ENCODE measurements at places on chromosomes 4 and X.

DNA sequence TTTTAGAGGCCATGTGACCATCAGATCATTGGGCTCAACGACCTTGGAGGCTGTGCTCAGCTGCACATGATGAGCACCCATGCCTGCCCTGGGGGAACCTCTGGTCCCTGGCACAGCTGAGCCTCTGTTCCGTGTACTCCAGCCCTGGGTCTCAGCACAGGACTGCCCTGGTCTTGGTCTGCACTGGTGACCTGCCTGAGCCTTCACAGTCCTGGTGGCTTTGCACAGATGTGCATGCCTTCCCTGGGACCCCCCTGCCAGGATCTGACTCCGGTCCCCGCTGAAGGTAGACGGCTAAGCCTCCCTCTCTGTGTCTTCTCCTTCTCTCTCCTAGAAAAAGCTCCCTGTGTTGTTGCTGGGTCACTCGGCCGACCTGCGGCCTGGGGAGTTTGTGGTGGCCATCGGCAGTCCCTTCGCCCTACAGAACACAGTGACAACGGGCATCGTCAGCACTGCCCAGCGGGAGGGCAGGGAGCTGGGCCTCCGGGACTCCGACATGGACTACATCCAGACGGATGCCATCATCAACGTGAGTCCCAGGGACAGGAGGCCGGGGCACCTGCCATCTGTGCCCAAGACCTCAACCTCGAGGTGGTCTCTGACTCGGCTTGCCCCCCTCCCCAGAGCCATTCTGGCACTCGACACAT lies 21.6 kb downstream of the HTRA3 start:
- DNase-seq, result no peak

DNA sequence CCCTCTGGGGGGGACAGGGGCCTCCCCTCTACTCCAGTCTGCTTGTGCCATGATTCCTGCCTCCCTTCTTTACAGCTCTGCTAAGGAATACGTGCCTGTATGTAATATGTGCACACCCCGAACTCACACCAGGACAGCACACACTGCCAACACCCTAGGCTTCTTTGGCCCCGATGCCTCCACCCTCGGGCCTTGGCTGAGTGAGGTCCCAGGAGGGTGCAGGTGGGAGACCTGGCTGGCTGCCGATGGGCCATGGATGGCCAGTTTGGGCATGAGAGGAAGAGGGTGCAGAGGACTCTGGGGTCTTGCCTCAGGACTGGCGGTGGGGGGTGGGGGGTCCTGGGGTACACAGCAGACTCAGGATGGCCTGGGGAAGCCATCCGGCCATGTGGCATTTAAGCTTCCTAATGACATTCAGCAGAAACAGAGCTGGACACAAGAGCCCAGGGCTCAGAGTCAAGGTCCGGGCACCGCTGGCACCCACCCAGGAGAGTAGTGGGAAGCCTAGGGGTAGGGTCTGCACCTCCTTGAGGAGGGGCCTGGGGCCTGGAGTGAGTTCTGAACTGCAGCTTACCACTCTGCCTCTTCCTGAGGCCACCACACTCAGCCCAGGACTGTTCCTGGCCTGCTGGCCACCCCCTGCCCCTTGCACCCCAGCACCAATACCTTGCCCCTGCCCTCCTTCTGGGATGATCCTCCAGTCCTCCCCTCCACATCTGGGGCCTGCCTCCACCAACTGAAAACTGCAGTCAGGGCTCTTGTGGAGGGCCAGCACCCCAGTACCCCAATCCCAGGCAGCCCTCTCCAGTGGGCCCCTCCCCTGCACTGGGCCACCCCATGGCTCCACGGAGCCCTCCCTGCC lies 2.1 kb upstream of the PCGF3 start:
- DNase-seq, result no peak

DNA sequence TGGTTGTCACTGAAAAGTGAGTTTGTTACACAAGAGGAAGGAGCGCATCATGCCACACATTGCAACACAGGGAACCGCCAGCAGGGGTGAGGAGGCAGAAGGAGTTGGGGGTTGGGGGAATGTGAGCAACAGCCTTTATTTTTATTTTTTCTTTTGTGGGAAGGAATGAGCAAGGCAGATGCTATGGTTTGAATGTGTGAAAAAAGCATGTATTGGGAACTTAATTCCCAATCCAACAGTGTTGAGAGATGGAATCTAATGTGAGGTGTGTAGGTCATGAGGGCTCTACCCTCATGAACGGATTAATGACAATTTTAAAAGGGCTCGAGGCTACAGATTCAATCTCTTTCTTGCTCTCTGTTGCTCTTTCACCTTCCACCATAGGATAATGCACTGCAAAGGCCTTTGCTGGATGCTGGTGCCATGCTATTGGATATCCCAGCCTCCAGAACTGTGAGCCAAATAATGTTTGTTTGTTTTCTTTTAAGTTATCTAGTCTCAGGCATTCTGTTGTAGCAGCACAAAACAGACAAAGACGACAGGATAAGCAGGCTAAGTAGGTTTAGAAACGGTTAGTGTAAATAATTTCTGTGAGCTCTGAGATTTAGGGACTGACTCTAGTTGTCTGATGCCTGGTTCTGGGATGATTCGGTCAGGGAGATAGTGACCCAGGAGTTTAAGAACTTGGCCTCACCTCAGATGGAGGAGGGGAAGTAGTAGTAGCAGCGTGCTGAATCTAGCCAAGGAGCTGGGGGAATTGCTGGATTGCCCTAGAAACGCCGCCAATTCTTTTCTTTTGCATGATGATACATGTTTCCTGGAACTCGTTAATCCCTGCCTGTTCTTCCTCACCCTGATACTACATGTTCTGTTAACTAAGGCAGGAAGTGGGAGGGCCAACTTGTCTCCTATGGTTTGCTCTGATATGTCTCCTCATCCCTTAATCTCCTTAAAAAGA lies 156.6 kb upstream of the CTSO start:
- DNase-seq, result no peak

- no peak for DNase-seq
These were observed 82.7 kb downstream of the SORCS2 start for GRCh38 chr4:7275067-7275466.

- no peak for DNase-seq
These were observed 10.4 kb upstream of the NALF2 start for GRCh38 chrX:69493766-69494165.

- DNase-seq, result no peak
These were observed 32.8 kb upstream of the PTTG2 start for GRCh38 chr4:37927434-37927833.

Data from stimulated activated CD8-positive, alpha-beta memory T cell treated with anti-CD3 and anti-CD28 coated beads, Interleukin-2, amount 100 ng/mL, for 1 hour (primary cell).